ENCODE measurements at places on chromosomes 7 and 10.
A peak's percentile ranks its signal among the peaks of the same experiment; 100 is the strongest.

DNA sequence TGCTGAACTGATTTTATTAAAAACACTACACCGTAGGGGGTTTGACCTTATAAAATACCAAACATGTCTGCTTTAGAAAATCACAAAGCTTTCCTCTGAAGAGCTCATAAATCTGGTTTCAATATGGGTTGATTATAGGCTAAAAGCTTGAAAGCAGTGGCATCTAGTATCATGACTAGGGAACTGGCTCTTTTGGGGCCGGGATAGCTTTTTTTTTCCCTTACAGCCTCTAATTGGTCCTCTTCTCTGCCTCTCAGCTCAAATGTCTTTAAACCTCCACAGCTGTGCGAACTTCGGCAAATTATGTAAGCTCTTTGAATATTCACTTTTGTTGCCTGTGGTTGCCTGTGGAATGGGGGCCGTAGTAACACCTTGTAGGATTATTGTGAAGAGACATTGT, 8.4 kb downstream of the BAMBI start:
- no peak for DNase-seq

GRCh38 chr10:79242620-79243152, 104.6 kb upstream of the PPIF start:
- peak; percentile 83 for DNase-seq

GRCh38 chr10:100829097-100829870, 83.5 kb upstream of the SLF2 start:
- DNase-seq, result no peak

GRCh38 chr7:70361821-70362220, 763.5 kb downstream of the AUTS2 start:
- DNase-seq, result no peak

DNA sequence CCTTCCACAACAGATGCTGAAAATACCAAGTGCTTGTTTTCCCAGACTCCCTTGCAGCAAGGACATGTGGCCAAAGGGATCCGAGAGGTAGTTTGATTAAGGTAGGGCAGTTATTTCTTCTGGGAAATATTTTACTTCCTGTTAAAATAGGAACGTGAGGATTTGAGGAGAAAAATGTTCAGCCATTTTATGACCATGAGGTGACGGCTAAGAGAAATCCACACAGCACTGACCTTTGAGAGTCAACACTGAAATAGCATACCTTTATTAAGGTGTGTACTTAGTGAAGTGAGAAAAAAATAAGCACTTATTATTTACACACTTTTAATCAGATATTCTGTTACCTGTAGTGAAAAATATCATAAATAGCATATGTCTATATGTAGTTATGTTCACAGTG, 133.9 kb downstream of the PPP1R3A start:
- no peak for DNase-seq

- DNase-seq, result no peak
Observed at GRCh38 chr7:111025006-111025405, 65.9 kb upstream of the LRRN3 start.

DNA sequence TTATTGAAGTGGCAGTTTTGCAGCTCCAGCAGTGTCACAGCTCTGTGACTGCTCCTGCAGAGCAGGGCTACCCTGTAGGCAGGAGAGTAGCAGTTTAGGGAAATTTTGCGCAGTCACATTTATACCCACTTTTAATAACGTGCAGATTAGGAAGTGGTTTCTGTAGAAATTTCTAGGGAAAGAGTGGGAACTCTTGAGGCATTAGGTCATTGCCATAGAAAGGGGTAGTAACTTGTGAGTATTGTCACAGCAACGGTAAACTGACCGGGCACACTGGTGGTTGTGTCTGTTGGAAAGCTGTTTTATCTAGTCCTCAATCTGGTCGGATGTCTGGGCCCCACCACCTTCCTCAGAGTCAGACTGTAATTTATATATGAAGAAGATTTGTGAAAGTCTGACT, 51.9 kb downstream of the CDC14C start:
- DNase-seq, result no peak

DNA sequence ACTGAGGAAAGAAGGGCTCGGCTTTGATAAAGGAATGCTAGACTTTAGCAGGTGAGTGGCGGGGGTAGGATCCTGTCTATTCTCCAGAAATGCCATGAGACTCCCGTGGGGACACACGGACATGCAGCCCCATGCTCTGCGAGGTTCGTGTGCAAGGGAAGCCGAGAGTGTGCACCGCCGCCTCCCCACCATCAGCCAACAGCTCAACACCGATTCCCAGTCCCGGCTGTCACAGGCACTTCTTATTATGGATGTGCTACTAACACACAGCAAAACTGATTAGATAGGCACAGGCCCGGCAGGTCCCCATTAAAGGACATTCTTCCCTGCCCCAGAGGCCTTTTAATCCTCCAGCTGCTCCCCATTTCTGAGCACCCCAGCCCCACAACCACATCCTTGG, 154.4 kb downstream of the PRKAG2 start:
- no peak for DNase-seq

DNA sequence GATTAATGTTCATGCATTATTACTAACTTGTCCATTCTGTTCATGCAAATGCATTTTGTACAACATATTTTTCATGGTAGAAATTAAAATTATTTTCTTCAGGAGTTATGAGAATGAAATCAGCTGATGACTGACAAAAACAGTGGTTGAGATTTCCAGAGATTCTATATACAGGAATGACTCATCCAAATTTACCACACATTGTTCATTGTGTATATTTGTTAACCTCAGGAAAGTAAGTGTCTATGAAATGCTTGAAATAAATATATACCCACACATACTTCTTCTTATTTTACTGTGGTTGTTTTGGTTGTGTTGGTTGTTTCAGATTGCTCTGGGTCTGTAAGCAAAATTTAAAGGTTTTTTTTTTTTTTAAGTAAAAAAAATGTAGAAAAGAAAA, 108.1 kb upstream of the SP8 start:
- DNase-seq, result no peak

DNA sequence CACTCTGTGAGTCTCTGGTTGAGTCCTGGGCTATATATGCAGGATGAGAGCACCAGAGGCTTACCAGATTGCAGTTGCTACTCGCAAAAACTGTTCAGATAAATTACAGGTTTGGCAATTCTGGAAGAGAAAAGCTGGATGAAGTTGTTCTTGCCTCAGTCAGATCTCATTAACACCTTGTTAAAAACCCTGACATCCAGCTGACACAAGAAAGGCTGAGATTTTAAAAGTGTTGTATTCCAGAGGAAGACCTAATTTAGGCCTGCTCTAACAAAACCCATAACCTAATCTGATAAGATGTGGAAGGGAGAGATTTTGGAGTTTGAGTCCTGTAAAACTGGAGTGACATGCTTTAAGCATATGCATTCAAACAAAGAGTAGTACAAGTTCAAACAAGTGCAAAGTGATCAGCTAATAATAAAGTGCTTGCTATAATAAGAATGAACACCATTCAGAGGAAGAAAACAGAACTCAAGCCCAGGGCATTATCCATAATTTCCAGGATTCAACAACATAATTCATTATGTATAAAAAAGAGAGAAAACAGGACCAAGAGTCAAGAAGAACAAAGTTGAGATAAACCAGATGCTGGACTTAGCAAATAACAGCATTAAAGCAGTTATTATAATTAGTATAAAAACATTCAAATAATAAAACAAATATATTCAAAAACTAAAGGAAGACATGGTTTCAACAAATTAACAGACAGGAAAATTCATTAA, 135.5 kb downstream of the CD36 start:
- no peak for DNase-seq

DNA sequence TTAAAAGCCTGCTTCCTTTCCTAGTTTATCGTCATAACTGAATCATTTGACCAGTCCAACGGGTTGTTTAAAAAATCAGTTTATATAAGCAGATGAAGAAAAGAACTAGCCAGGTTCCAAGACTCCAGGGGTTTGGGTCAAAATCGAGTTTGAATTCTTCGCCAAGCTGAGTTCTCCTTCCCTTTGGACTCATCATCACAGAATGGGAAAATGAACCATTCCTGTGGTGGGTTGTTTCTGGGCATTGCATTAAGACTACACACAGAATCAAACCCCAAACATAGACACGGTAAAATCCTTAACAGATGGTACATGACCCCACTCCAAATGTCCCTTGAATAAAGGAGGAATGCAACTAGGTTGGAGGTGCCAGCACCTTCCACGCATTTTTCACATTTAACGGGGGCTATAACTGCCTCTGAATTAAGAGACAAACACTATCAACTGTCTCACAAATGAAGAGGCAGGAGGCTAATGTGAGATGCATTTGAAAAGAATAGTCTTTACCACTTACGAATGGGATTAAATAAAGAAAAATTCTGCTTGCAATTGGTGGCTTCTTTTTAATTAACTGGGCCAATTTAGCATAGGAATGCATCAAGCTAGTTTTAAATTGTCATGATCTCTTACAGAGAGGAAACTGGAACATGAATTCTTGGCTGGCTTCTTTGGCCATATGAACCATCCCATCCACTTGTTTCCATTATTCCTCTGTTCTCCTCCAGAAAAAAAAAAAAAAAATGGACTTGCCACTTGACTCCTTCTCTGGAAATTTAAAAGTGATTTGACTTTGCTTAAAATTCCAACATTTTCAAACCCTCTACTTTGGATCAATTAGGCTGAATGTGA, 61.1 kb downstream of the CHST15 start:
- DNase-seq, result no peak

- DNase-seq, result no peak
Observed at GRCh38 chr7:23129036-23129435, 23.5 kb downstream of the KLHL7 start.

GRCh38 chr7:55276572-55277295, 88.4 kb upstream of the LANCL2 start:
- DNase-seq, result no peak

DNA sequence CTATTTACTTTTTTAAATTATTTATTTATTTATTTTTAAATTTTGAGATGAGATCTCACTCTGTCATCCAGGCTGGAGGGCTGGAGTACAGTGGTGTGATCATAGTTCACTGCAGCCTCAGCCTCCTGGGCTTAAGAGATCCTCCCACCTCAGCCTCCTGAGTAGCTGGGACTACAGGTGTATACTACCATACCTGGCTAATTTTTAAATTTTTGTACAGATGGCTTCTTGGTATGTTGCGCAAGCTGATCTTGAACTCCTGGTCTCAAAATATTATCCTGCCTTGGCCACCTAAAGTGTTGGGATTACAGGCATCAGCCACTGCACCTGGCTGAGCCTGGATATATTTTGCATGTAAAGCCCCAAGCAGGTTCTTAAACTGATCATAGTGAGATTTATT, 7.6 kb downstream of the CHST12 start:
- DNase-seq, result no peak

- no peak for DNase-seq
Observed at GRCh38 chr10:89909752-89910151, 208.4 kb downstream of the KIF20B start.

GRCh38 chr7:37390114-37390513, 58.5 kb downstream of the ELMO1 start:
- no peak for DNase-seq

- DNase-seq, result no peak
Observed at GRCh38 chr7:104873401-104873800, 140.6 kb upstream of the KMT2E start.

GRCh38 chr7:30479202-30480120, 877 bp upstream of the NOD1 start:
- peak; percentile 51 for DNase-seq

DNA sequence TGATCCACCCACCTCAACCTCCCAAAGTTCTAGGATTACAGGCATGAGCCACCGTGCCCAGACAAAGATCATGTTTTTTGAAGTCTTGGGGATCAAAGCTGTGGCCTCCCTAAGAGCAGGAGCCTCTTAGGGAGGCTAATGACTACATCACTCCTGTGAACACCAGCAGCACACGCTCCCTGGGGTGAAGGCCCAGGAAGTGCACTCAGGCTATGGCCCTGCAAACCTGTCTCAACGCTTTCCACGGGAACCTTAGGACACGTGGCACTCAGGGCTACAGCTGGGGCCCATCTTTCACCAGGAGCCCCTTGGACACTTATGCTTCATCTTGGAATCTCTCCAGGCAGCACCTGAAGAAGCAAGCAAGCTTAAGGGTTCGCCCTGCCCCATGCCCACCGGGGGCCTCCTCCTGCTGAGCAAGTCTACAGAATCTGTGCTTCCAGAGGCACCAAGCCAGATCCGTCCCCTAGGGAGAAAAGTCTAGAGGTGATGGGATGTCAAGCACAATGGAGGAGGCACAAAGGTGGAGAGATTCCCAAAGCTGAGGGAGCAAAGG, 18.4 kb downstream of the VSTM4 start:
- DNase-seq, result no peak

GRCh38 chr10:11245510-11245909, 227.8 kb downstream of the CELF2 start:
- no peak for DNase-seq

DNA sequence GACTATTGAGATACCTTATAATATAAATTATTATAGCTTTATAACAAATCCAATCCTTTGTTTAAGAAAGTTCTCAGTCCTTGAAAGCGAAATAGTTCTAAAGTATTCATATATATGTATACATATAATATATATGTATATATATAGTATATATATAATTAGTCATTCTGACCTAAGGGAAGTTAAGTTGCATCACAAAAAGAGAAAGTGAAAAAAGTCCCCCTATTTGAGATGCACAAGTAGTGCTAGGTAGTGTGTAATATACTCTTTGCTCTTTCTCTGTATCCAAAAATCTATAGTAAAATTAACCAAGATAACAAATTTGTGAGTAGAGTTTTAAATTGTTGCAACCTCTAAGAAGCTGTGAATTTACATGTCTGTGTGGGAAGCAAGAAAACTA, 13.3 kb upstream of the IFIT1B start:
- DNase-seq, result no peak

DNA sequence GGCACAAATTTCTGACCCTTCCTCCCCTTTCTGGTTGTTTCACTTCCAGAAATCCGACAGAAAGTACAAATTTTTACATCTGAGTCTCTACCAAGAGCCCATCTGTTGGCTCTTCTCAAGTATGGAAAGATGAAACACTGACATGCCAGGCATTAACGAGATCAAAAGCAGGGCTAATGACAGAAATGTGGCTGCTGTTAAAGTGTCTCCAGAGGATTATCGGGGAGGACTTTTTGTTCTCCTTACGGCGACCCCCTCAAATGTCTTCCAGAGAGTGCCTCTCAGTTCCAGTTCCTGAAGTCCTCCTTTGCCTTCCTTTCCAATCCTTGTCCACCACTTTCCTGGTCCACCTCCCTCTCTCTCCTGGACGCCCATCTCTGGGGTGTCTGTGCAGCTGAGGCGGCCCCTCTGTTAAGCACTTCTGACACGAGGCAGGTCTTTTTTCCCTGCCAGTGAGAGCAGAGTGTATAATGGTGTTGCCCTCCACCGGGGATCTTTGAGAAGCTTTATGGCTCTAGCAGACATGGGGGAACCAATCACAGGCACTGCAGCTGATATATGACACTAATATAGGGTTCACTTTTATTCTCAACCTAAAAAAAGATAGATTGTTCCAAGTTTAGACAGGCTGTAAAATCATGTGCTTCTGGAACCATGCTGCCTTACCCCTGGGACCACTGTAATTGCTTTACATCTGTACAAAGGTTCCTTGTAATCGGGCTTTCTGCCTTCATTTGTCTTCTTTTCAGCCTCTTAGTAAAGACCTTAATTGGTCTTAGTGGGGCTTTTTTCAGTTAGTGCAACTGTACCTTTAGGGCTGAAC, 757.1 kb downstream of the AUTS2 start:
- no peak for DNase-seq

- peak; percentile 47 for DNase-seq
Observed at GRCh38 chr10:77245953-77246352, 391.7 kb downstream of the KCNMA1 start.
